Activated CD4-positive, alpha-beta T cell treated with anti-CD3 and anti-CD28 coated beads, Interleukin-2, amount 50 U/mL, for 4 hours (primary cell): ENCODE measurements at places on chromosomes 7 and 10.

DNA sequence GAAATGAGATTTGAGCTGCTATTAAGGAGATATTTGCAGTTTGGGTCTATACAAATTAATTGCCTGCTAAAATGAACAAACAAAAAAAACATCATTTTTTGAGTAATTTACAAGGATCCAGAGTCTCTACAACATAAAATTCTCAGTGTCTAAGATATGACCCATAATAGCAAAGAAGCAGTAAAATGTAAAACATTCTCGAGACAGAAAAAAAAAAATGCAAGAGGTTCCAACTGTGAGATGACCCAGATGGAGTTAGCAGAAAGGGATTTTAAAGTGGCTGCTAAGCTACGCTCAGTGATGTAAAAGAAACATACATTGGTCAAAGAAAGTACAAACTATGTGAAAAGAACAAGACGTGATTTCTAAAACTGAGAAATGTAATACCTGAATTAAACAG, 471.0 kb downstream of the SH2D4B start:
- no peak for DNase-seq

- DNase-seq: no peak
Measured at GRCh38 chr10:93336110-93336509, 146.0 kb downstream of the MYOF start.

GRCh38 chr7:10076660-10077300, 896.9 kb upstream of the PHF14 start:
- no peak for DNase-seq

DNA sequence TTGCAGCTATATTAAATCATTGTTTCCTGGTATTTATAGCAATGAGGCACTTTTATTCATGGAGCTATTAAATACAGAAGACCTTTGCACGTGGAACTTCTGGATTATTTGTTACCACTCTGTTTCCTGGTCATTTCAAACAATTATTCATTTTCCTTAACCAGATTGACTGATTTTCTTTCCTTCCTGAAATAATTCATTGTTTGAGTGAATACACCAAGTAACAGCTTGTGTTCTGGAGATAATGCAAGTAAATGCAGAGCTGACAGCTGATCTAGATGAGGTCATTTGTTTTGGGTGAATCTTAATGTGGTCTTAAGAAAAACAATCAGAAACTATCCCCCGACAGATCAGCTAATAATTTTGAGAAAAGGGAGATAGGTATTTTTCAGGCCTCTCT, 497.7 kb downstream of the KIF20B start:
- DNase-seq: no peak

GRCh38 chr10:47024399-47025252, 113.4 kb downstream of the PTPN20 start:
- peak; percentile 57 for DNase-seq

- DNase-seq: no peak
Measured at GRCh38 chr10:29083096-29083495, 205.8 kb upstream of the LYZL1 start.

GRCh38 chr10:7513936-7514335, 103.1 kb upstream of the SFMBT2 start:
- no peak for DNase-seq

DNA sequence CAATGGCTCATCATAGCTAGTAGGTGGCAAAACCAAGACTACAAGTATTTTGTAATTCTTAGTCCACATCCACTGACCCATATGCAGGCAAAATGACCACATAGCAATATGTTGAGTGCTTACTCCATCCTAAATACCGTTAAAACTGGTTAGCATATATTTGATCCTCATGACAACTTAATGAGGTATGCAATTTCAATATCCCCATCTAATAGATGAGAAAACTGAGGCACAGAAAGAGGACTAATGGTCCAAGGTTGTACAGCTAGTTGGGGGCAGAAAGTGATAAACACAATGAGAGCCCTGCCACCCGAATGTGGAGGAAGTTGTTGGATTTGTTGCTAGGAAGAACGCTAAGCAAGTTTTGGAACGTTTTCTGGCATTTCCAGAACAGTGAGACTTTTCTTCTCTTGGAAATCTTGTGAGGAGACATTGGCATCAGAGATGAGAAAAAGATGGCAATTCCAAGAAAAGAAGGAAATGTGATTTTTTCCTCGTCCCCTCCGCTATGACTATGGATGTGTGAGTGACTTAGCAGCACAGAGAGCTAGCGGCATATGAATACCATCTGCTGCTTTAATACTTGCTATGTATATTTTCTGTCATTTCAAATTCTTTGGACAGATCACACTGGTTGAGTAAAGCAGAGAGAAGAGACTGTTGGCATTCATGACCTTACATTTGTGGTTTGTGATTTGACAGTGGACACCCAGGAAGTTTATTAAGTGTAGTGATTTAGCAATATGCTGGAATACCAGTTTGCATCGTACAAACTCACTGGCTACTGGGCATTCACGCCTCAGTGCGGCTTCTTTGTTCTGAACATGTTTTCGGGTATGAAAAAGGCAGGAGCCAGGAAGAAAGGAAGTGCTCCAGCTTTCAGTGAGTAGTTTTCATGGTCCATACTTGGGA, 51.5 kb downstream of the NRCAM start:
- DNase-seq: no peak

DNA sequence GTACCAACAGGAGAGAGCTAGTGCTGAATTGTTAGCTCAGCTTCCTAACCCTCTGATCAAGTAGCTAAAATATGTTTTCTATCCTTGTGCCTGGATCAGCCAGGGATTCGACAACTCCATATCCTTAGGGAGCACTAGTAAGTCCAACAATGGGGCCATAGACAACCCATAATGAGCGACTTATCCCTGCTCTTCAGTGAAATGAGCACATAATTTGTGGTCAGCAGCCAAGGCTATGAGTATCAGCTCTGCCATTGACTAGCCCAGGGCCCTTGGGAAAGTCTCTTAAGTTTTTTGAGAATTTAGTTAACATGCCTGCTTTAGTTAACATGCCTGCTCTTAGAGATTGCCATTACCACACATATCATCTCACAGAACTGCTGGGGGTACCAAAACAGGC, 39.3 kb downstream of the COL1A2 start:
- no peak for DNase-seq

- no peak for DNase-seq
Measured at GRCh38 chr7:103879411-103879810, 110.0 kb downstream of the RELN start.

- DNase-seq: no peak
Measured at GRCh38 chr10:102324061-102324460, 71.4 kb upstream of the NFKB2 start.

DNA sequence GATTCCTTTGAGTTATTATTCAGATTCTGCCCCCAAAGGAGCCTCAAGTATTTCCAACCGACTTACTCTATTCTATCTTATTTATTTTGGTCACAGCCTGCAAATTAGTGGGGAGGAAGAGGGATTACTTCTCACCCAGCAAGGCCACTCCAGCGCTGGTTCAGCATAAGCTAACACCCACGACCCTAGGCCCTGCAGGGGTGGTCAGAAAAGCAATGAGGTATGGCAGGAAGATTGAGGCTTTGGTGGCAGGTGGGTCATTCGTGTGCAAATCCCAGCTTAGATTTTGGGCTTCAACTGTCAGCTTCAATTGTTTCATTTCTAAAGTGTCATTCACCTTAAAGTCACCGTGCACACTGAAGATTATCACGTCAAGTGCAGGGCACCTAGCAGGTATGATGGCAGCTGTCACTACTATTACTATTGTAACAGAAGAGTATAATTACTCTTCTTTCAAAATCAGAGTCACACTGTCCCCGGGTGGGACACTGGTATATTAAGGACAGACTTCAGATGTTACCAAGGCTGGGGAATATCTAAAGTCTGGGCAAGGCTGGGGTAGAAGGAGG, 48.8 kb upstream of the OPTN start:
- no peak for DNase-seq
